ENCODE measurements at places on chromosomes 4 and X.

GRCh38 chr4:172734555-172734954, 434.1 kb upstream of the GALNT7 start:
- DNase-seq, result no peak

GRCh38 chrX:126394681-126395080, 157.9 kb downstream of the DCAF12L1 start:
- no peak for DNase-seq

GRCh38 chr4:19278665-19279064, 973.0 kb upstream of the SLIT2 start:
- no peak for DNase-seq

GRCh38 chr4:82786828-82787227, 11.8 kb downstream of the SCD5 start:
- DNase-seq, result no peak

- DNase-seq, result no peak
These were observed 68.9 kb downstream of the SH2D1A start for GRCh38 chrX:124415115-124415800.

DNA sequence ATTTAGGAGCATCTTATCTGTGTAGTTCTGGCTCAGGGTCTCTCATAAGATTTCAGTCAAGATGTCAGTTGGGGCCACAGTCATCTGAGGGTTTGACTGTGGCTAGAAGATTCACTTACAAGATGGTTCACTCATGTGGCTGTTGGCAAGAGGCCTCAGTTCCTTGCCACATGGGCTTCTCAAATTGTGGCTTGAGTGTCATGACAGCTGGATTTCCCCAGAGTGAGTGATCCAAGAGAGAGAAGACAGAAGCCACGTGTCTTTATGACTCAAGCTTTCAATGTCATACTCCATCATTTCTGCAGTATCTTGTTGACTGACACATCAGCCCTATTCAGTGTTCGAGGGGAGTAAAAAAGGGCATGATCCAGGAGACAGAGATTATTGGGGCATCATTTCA, 131.3 kb upstream of the AP1S2 start:
- no peak for DNase-seq

- DNase-seq, result no peak
These were observed 2.2 kb upstream of the SEPTIN11 start for GRCh38 chr4:76947369-76947768.

DNA sequence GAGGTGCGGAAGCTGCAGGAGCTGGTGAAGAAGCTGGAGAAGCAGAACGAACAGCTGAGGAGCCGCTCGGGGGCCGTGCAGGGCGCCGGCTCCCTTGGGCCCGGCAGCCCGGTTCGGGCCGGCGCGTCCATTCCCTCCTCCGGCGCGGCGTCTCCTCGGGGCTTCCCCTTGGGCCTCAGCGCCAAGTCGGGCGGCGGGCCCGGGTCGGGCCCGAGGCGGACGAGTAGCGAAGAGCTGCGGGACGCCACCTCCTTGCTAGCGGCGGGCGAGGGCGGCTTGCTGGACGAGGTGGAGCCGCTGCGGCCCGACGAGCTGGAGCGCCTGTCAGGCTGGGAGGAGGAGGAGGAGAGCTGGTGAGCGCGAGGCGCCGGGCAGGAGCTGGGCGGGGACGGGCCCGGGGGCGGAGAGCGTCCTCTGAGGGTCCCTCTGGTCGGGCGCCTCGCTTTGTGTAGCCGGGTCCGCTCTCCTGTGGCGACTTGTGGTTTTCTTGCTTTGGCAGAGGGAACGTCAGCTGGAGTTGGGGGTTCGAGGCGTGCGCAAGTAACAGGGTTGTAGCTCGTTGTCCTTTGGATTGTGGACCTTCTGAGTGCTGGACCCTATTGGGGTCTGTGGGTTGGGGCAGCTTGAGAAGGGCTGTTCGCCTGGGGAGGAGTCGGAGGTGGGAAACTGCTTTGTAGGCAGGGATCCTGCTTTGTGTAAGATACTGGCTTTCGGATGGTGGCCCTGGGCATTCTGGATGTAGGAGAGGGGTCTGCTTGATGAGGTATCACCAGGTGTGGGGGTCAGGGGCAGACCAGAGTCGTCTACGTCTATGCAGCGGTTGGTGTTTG, 662 bp downstream of the SLAIN2 start:
- no peak for DNase-seq

DNA sequence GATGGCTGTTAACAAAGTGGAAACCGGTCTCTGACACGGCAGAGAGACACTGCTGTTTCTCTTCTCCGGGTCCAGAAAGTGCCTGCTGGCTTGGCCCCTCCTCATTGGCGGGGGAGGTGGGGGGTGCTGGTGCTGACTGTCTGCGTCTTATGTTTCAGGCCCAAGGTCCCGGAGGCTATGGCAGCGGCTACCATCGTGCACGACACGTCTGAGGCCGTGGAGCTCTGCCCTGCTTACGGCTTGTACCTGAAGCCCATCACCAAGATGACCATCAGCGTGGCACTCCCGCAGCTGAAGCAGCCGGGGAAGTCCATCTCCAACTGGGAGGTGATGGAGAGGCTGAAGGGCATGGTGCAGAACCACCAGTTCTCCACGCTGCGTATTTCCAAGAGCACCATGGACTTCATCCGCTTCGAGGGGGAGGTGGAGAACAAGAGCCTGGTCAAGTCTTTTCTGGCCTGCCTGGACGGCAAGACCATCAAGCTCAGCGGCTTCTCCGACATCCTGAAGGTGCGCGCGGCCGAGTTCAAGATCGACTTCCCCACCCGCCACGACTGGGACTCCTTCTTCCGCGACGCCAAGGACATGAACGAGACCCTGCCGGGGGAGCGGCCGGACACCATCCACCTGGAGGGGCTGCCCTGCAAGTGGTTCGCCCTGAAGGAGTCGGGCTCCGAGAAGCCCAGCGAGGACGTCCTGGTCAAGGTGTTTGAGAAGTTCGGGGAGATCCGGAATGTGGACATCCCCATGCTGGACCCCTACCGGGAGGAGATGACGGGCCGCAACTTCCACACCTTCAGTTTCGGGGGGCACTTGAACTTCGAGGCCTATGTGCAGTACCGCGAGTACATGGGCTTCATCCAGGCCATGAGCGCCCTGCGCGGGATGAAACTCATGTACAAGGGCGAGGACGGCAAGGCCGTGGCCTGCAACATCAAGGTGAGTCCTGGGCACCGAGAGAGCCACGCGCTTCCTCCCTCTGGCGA, 2.2 kb downstream of the AKAP17A start:
- DNase-seq, result no peak

- no peak for DNase-seq
These were observed 577.4 kb upstream of the INTU start for GRCh38 chr4:127055357-127055756.
